HTR-8/SVneo (cell line): ENCODE measurements at places on chromosomes 6 and 20.

- DNase-seq, result no peak
These were observed 125.6 kb downstream of the BANF2 start for GRCh38 chr20:17825252-17825959.

GRCh38 chr20:10910535-10911178 is 236.9 kb upstream of the JAG1 start:
- no peak for DNase-seq

- DNase-seq, result no peak
These were observed 9.5 kb downstream of the TBC1D7 start for GRCh38 chr6:13318821-13319220.

DNA sequence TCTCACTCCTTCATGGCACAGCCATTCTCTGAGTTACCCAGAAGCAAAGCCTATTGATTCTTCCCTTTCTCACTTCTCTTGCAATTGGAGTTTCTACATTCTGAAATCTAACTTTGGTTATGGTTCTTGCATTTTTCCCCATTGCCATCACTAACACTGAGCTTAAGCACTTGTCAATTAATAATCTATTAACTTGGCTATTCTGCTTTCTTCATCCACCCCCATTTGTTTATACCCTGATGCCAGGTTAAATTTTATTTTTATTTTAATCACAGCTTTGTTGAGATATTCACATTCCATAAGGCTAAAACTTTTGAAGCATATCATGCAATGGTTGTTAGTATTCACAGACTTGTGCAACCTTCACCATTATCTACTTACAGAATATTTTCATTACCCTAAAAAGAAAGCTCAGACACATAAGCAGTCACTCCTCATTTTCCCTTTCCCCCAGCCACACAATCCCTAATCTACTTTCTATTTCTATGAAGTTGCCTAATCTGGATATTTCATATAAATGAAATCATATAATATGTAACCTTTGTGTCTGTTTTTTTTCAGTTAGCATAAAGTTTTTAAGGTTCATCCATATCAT is 222.3 kb downstream of the UBE3D start:
- DNase-seq, result no peak

DNA sequence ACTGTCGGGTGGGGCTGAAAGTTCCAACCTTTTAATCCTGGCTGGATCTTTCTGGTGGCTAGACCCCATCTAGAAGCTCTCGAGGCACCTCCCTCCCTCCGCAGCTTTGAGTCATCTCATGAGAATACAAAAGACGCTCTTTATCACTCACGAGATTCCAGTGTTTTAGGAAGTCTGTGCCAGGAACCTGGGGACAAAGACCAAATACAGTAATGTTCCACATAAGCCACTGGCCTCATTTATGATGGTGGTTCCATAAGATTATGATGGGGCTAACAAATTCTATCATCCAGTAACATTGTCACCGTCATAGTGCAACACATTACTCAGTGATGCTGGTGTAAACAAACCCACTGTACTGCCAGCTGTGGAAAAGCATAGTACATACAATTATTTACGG is 48.7 kb downstream of the NCOA7 start:
- no peak for DNase-seq

- no peak for DNase-seq
These were observed 34.9 kb downstream of the ASCC3 start for GRCh38 chr6:100846276-100846675.

DNA sequence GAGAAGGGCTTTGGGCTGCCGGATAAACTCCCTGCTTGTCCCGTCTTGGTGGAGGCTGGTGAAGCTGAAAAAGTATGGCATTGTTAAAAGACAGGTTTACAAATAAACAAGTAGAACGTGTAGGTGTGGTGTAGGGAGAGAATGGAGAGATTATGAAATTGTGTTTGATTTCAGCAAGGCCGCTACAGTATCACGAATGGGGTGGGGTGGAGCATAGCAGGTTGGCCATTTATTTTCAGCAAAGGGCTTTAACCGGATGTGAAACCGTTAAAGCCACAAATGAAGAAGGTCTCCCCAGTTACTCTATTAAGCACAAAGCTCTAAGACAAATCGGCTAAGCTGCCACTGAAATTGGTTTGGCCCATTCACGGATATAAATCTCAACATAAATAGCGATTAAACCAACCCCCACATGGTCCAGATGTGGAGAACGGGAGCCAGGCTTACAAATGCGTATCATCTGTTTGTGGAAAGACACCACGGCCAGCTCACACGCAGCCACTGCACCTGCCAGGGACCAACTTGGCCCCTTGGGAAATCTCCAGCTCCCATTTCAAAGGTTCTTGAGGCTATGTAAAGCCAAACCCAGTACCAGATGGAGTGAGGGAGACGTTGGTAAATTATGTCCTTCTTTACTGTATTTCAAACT is 94.0 kb downstream of the ZMYND8 start:
- DNase-seq, result no peak
